GM13977 (cell line): ENCODE measurements at places on chromosomes 5 and 9.

DNA sequence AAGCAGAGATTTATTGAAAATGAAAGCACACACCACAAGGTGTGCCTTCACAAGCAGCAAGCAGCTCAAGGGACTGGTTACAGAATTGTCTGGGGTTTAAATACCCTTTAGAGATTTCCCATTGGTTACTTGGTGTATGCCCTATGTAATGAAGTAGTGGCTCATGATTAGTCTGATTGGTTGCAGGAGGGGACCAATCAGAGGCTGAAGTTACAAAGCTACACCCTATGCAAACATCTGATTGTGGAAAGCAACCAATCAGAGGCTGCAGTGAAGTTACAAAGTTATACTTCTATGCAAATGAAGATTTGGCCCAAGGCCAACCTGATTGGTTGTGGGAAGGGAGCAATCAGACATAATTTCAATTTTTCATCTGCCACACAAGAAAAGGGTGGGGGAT, 119.9 kb downstream of the C9orf152 start:
- no peak for DNase-seq

DNA sequence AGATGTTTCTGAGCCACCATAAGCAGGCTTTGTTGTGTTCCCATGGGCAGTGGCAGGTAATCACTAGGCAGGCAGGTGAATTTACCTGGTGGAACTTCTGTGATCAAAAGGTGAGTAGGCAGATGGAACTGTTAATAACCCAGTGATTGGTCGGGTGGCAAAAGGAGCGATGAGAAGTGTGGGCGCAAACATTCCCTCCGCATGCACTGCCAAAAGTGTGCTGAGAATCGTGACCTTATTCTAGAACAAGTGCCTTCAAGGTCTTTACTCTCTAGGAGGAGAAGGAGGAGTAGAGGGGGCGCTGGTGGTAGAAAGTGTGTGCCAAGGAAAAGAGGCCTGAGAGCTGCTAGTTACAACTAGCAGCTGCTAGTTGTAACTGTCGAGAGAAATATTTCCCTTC, 3.3 kb downstream of the OTULINL start:
- no peak for DNase-seq

DNA sequence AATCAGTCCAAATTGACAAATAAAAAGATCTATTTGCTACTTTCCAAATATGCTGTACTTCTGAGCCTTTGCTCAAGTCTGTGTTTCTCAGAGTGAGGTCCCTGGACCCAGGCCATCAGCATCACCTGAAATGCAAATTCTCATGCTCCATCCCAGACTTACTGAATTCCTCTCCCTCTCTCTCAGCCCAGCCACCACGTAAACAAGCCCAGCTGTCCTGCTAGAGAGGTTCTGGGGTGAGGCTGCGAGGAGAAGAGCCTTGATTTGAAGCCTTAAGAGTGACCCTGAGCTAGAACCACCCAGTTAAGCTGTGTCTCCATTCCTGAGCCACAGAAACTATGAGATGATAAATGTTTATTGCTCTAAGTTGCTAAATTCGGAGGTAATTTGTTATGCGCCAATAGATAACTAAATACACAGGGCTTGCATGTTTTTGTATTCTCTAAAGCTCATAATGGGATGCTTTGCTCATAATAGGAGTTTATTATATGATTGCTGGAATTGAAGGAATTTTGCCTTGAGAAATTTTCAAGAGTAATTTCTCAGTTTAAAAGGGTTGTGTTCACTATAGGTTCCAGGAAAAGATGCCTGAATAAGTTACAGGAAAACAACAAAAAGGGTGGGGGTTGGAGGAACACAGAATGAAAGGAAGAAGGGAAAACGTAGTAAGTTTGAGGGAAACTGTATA, 98.9 kb upstream of the SPATA31D4 start:
- no peak for DNase-seq

- no peak for DNase-seq
Observed at GRCh38 chr5:6161257-6161656, 217.1 kb downstream of the MED10 start.

- DNase-seq, result no peak
Observed at GRCh38 chr5:87421307-87421706, 8.6 kb upstream of the CCNH start.

DNA sequence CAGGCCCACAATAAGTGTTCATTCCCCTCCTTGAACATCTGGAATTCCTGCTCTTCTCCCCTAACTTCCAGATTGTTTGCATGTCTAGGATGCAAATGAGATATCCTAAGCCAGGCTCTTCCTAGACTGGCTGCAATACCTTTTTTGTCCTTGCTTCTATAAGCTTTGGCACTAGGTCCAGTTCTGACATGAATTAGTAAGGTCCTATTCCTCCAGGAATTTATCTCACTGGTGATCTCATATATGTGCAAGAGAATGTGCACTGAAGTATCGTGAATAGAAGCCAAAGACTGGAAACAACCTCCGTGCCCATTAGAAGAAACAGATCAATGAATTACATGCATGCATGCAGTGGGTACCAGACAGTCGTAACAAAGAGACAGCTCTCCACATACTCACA, 25.2 kb downstream of the DUSP1 start:
- no peak for DNase-seq

- no peak for DNase-seq
Observed at GRCh38 chr5:134510970-134511795, 14.3 kb upstream of the JADE2 start.

- no peak for DNase-seq
Observed at GRCh38 chr5:42377496-42377895, 45.7 kb upstream of the GHR start.

DNA sequence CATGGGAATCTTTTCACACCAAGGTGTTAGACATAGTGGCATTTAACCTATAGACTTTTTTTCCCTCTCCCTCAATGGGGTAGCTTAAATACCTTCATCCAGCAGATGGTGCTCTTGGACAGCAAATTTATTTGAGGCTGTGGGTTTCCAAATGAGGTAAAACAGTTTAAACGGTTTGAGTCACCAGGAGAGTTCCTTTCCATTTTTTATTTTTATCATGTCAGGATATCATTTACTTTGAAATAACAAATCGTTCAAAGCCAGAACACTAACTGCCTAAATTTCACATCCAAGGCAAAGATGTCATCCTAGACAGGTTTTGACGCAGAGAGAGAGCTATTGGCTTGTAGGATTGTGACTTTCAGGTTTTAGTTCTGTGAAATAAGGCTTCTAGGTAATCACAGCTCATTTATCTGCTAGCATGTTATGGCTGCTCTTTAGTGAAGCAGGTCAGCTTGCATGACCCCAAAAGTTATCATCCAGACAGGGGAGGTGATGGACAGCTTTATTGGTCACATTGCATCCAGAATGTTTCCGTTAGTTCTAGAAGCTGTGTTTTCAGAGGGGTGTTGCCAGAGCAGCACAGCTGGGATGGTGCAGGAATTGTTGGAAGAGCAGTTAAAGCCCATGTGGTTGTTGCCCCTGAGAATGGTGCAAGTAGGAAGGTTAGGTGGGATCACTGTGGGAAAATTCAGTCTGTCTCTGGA, 69.8 kb downstream of the KDM4C start:
- peak; percentile 60 for DNase-seq

DNA sequence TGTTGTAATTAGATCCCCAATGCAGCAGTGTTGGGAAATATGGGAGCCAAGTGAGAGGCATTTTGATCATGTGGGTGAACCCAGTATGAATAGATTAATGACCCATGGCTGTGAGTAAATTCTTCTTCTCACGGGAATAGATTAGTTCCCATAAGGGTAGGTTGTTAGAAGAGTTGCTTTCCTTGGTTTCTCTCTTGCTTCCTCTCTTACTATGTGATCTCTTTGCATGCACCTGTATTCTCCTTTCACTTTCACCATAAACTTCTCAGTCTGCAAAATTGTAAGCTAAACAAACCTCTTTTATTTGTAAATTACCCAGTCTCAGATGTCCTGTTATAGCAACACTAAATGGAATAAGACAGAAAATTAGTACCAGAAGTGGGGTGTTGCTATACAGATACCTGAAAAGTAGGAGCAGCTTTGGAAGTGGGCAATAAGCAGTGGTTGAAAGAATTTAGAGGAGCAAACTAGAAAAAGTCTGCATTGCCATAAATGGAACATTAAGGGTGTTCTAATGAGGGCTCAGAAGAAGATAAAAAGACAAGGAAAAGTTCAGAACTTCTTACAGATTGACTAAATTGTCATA, 1090.0 kb upstream of the ARRDC3 start:
- DNase-seq, result no peak

DNA sequence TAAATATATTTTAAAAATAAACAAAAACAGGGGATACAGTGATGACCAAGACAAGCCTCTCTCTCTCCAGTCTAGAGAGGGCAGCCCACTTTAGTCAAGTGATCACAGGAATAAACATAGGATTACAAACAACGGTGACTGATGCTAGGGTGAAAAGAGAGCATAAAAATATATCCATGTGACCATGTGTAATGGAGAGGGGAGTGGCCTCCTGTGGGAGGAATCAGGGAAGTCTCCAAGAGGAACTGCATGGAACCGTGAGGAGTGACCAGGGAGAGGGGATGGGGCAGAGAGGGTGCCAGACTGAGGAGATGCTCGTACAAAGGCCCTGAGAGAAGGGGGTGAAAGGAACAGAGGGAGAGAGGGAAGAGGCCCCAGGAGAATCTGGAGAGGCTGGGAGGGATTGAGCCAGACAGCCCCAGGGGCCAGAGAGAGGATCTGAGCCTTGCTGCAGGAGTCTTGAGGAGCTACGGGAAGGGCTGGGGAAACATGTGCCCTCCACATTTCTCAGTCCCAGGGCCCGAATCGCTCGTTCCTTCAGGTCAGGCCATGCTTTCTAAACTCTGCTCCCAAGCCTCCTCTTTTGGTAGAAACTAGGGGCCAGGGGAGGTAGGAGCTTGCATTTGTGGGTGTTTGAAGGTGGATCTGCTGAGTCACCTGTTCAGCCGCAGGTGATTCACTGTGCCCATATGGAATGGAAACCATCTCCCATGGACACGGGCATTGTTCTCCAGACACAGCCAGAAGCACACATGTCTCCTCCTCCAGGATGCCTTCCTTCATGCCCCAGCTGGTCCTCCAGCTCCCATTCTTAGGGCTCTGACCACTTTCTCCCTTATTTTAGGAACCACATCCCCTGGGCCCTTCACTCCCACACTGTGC, 63.8 kb downstream of the PAX5 start:
- no peak for DNase-seq

DNA sequence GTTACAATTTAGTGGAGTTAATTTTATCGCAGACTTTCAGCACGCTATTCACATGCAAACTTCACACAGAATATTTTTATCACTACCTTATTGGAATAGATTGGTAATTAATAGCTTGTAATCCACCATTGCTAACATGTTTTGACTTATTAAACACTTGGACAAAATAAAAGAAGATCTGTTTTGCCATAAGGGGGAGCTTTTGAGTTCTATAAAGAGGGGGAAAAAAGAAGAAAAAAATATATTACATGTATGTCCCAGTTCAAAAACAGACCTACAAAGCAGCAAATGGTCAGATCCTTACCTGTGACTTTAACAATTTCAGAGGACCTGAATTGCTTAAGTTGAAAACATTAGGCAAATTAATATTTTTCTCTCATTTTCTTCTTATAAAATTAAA, 1.2 kb upstream of the PAPPA start:
- DNase-seq, result no peak

GRCh38 chr5:58236498-58236897, 223.4 kb downstream of the PLK2 start:
- DNase-seq, result no peak

GRCh38 chr9:8730618-8731017, 931.0 kb upstream of the DMAC1 start:
- DNase-seq, result no peak

DNA sequence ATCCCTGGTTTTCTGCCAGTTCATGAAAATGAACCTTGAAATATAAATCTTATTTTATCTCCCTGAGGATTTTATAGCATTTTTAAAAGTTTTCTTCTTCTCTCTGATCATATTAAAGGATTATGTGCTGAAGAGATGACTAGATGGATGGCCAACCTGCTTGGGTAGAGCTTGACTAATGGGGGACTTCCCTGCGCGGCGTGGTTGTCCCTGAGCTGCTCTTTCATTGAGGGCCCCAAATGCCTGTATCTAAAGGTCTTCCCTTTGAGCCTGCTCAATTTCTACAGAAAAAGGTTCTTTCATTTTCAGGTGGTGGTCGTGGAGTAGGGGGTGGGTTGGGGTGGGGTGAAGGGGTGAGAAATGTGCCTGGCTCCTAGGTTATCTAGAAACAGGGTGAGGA, 20.5 kb upstream of the CDKN2AIPNL start:
- no peak for DNase-seq

DNA sequence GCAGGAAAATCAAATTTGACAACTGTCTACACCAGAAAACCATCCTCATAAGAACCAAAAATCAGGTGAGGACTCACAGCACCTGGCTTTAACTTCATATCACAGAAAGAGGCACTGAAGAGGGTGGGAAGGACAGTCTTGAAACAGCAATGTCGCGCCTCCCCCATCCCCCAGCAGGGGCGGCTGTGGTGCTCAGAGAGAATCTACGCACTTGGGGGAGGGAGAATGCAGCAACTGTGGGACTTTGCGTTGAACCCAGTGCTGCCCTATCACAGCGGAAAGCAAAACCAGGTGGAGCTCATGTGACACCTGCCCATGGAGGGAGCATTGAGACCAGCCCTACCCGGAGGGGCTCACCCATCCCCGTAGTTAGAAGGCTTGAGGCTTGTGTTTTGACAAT, 191.8 kb downstream of the MSX2 start:
- DNase-seq, result no peak

GRCh38 chr5:54630738-54631359, 113.3 kb downstream of the SNX18 start:
- no peak for DNase-seq

DNA sequence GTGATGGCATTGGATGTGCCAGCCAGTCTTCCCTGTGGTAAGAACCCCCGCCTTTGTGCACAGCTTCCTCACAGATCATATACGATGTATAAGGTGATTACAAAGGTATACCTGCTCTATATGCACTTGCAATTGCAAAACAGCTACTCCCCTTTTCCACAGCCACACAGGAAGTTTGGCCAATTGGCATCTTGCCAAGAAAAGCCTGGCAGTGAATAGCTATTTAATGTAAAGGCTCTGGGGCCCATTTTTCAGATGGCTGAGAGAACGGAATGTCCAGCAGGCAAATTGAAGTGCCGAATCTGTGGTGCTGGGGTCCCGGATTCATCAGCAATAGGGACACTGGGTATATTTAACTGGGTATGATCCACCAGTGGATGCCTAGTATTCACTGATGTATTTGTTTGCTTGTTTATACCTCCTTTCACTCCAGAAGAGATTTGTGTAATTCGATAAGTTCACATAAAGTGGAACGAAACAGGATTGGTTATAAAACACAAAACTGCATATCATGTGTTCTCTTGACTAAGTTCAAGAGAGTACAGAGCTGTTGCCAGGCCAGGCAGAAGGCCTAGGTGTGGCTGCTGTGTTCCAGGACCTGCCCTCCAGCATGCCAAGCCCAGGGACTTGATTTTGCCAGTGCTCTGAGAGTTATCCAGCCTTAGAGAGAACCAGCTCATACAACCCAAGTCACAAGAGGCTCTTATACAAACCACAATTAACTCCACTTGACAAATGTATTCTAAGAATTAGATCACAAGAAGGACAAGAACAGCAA, 27.7 kb upstream of the GABRP start:
- DNase-seq, result no peak

DNA sequence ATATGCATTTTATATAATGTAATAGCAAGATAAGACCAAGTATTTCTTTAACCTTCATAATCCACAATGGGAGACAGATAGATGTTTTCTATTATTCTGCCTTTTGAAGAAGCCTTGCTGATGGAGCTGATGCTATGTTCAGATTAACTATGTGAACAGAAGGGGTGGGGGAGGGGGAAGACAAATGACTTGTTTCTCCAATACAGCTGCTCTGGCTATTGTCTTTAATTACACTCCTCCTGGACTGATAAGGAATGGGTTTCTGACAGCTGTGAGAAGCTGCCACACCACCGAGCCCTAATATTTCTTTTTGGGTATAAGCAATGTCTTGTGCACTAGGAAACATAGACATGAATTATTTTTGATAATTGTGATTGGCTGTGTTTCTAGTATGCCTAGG, 62.0 kb downstream of the CAVIN4 start:
- no peak for DNase-seq
